Activated CD4-positive, alpha-beta memory T cell treated with anti-CD3 and anti-CD28 coated beads, Interleukin-2, amount 10 ng/mL, durations not matched to agents 7 days and 5 days (primary cell): ENCODE measurements at places on chromosomes 3 and 15.
A peak's percentile ranks its signal among the peaks of the same experiment; 100 is the strongest.

DNA sequence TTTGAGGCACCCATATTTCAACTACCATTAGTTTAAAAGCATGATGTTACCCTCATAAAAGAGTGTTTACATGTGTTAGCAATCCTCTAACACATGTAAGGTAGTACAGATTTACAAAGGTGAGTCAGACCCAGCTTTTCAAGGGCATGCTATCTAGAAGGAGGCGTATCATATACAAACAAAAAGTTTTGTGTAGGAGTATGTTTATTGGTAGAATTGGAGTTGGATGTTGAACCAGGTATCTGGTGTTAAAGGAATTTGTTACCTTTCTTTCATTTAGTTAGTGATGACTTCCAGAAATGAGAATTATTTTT, 2.4 kb downstream of the HACD3 start:
- no peak for DNase-seq

- no peak for DNase-seq
Measured at GRCh38 chr3:37934631-37935289, 55.8 kb upstream of the VILL start.

DNA sequence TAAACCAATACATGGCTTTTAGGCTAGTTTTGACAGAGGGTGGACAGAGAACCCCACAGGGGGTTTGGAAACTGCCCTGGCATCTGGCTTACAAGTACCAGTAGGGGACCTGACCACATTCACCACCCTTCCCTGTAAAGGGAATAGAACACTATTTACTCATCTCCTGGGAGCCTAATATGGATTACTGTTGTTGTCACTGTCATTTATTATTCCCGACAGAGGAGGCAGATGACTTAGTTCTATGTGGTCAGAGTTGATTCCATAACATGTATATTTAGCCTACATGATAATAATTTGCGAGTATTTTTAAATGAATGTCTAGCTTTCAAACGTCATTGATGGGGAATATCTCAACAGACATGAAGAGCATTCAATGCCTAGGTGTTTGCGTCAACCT, 15.9 kb downstream of the ZBTB38 start:
- no peak for DNase-seq

- DNase-seq = no peak
Measured at GRCh38 chr3:1055870-1056269, 37.0 kb upstream of the CNTN6 start.

GRCh38 chr15:88106074-88106473, 150.5 kb downstream of the NTRK3 start:
- DNase-seq = no peak

DNA sequence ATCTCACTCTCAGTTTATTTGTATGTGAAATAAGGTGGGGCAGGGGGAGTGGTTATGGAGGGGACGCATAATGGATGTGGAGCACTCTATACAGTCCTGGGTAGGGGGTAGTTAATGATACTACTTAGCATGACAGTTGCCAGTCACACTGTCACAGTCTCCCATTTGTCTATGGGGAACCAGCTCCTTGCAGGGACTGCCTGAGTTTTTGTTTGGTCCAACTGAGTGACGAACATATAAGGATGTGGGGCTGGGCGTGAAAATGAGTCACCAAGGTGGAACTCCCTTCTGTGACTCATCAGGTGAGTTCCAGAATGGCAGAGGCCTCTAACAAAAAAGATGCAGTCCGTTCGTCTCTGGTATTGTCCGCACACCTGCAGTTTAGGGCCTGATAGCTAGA, 235.3 kb upstream of the ST8SIA2 start:
- peak; percentile 50 for DNase-seq

DNA sequence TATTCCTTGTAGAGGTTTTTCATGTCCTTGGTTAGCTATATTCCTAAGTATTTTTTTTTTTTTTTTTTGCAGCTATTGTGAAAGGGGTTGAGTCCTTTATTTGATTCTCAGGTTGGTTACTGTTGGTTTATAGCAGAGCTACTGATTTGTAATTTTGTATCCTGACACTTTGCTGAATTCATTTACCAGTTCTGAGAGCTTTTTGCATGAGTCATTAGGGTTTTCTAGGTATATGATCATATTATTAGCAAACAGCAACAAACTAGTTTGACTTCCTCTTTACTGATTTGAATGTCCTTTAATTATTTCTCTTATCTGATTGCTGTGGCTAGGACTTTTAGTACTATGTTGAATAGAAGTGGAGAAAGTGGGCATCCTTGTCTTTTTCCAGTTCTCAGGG, 737.4 kb downstream of the ZNF385D start:
- no peak for DNase-seq

DNA sequence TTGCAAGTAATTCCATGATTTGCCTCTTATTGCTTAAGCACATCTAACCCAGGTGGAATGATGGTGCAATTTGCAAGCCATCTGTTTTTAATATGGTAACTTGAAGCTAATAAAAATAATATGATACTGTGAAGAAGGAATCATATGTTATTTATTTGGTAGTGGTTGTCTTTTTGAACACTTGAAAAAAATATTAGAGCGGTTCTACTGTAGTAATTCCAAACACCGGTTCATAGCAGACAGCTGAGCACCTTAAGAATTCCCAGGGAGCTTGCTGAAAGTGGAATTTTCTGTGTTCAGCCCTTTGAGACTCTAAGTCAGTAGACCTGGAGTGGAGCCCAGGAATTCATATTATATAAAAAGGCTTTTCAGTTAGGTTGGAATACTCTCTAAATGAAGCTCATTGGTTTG, 687.4 kb downstream of the EDEM1 start:
- DNase-seq = no peak

DNA sequence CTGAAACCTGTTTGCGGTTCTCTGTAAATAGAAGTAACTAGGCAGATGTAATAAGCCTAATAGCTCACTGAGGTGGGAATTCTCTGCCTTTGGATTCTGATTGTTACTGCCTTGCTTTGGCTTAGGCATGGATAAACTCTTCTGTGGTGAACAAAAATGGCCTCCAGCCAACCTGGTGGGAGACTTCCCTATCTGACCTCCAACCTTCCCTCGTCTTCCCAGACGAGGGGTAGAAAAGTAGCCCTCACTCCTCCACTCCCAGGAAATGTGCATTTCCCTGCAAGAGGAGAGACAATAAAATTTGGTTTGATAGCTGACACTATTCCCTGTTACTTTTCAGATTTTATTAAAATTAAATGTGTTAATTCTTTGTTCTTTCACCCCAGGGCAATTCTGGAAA, 606 bp upstream of the CD96 start:
- DNase-seq = no peak

DNA sequence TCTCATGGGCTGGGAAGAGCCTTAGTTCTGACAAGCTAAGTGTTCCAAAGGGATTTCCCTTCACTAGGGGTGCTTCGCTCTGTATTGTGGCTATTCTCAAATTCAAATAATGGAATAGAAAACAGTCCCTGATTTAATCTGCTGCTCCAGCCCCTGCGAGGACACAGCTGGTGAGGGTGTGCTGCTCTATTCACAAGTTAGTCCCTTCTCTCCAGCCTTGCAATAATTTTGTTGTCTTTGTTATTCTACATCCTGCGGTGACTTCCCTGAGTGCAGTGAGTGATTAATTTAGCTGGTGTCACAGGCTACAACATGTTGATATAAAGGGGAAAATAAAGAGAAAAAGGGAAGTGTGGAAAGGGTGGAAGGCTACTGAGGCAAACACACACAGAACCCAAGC, 180.5 kb upstream of the VEPH1 start:
- no peak for DNase-seq

DNA sequence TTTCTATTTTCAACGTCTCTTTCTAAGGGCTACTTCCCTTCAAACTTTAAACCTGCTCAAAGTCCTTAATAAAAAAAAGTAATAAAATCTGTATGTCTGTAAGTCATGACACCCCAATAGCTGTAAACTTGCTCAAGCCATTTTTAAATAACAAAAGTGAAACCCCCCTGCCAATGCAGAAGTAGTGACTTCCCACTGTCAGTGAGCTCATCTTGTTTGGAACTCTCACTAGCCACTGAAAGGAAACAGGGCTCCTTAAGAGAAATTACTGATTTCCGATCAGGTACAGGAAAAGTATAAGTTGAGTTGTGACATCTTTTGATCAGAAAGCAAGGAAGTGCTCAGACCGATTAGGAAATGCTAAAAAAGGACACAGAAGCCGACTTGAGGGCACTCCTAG, 27.6 kb upstream of the GPR171 start:
- no peak for DNase-seq

DNA sequence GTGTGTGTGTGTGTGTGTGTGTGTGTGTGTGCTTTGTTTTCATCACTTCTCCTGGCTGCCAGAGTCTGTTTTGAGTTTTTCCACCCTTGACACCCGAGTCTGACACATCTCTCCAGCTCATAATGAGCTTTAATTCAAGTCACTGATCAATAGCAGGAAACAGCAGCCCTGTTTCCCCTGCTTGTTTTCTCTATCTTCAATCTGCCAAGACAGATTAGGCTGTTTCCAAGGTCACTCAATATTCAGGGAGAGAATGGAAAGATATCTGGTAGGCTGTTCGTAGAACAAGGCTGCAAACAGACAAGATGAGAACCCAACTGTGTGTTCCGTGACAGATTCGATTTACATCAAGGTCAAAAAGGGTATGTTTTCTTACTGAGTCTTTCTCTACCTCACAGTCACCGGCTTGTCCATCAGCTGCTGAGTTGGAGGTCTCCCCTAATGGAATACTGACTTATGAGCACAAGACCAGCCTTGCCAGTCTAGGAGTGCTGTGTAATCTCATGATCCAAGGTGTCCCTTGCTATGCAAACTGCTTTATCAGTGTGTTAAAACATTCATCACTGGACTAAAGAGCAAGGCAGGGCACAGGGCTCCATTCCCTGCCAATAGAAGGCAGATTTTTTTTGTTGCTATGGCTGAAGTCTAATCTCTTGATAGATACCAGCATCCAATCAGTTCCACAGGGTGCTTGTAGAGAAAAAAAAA, 187.9 kb upstream of the LMCD1 start:
- no peak for DNase-seq

GRCh38 chr15:62579842-62580241, 414.8 kb upstream of the C2CD4B start:
- DNase-seq = no peak

DNA sequence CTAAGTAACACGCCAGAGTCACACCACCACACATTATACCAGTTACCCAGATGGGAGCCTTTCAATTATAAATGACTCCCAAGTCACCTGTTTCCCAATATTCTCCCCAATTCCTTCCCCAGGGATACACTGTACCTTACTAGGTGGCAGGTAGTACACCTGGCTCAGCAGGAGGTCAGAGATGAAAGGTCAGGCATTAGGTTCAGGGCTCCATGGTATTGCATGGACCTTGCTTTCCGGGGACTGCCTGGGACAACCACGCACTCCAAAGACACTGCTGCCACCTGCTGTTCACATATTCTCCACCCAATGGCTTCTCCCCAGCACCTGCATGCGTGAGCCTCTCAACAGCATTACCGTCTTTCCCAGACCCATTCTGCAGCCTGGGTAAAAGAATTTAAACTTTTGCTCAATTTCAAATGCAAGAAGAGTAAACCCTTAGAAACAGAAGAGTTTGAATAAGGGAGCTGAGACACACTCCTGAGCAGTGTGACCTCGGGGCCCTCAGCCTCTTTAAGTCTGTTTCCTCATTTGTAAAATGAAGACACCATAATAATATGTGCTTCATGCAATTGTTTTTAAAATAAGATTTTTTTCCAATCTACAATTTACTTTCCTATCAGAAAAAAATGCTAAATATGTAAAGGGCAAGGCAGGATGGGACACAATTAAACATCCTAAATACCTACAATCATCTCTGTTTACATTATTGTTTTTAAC, 28.0 kb upstream of the LACTB start:
- peak; percentile 77 for DNase-seq

DNA sequence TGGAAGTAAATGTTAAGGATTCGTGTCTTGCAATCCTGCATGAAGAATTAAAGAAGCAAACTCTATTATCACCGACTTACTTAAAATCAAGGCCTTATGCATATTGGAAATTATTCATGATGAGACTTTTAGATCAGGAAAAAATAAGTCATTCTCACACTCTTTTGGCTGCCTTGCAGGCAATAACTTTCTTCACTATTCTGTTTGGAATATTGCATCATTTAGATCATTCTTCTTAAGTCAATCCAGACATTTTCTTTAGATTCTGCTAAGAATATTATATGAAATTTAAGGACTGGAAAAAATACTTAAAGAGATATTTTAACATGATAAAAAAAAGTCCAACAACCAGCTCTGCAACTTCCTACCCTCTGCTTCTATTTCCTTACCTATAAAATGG, 245.4 kb downstream of the LRRN1 start:
- no peak for DNase-seq

GRCh38 chr3:186025161-186025560, 83.7 kb downstream of the ETV5 start:
- DNase-seq = no peak

DNA sequence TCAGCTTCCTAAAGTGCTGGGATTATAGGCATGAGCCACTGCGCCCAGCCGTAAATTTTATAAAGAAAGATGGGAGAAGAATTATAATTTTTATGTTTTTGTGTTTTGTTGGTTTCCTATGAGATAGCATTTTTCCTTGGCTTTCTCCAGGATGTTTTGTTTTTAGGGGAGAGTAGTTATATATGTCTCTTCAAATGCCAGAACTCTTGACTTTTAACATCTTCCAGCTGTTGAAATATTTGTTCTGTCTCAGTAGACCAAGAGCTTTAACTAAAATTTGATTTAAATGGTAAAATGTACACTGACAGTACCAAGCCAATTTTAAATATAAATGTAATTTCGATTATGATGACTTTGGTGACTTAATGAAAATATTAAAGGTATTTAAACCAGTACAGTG, 96.8 kb downstream of the DHX36 start:
- DNase-seq = no peak

GRCh38 chr3:27805282-27805681, 83.2 kb upstream of the EOMES start:
- no peak for DNase-seq

GRCh38 chr15:41981371-41982132, 9.2 kb upstream of the EHD4 start:
- no peak for DNase-seq

DNA sequence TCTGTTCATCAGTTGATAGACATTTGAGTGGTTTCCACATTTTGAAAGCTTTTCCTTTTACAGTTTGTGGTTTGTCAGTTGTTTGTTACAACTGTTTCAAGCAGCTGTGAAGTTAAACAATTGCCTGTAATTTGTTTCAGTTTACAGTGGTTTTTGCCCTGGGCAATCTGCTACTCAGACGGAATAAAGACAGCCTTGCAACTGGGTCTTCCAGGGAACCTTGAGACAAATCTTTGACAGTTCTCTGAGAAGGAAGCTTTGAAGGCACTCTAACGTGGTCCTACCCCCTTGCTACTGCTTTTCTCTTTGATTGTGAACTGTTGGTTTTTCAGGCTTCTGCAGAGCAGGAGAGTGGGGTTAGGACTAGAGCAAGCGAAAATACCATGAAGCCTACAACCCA, 28.0 kb downstream of the LRRC28 start:
- no peak for DNase-seq

- DNase-seq = no peak
Measured at GRCh38 chr3:193016437-193016901, 98.8 kb upstream of the MB21D2 start.
